Stimulated activated CD4-positive, alpha-beta T cell treated with anti-CD3 and anti-CD28 coated beads, Interleukin-12 subunit alpha, Interleukin-12 subunit beta, amount 100 ng/mL, for 24 hours (primary cell): ENCODE measurements at places on chromosomes 2 and 18.

DNA sequence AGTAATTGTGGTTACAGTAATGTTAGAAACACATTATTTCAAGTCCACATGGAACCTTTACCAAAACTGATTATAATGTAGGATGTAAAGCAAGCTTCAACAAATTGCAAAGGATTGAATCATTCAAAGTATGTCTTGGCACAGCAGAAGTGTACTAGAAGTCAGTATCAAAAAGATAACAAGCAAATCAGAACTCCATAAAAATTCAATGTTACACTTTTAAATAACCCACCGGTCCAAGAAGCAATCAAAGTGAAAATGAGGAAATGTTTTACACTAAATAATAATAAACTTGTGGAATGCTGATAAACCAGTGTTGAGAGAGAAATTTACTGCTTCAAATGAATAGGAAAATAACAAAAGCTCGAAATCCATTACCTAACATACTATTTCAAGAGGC lies 47.7 kb downstream of the TTC21B start:
- no peak for DNase-seq

DNA sequence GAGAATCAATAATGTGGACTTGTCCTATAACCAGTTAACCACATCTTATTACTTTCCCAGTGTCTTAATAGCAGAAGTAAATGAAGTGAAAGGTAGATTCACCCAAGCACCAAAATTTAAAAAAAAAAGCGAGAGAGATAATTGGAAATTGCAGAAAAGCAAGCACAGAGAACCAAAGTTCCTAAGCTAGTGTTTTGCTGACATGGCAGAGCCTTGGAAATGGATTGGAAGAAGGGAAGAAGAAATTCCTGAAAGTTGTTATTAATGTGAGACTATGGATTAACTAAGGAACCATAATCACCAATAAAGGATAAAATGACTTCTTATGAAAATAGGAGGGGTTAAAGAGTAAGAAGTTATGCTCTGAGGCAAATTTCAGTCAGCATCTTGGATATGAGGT lies 384.4 kb downstream of the GALNT13 start:
- DNase-seq = no peak

GRCh38 chr2:145546091-145546490 lies 1026.2 kb upstream of the ZEB2 start:
- DNase-seq = no peak

GRCh38 chr2:31337860-31338259 lies 76.7 kb downstream of the XDH start:
- DNase-seq = no peak

DNA sequence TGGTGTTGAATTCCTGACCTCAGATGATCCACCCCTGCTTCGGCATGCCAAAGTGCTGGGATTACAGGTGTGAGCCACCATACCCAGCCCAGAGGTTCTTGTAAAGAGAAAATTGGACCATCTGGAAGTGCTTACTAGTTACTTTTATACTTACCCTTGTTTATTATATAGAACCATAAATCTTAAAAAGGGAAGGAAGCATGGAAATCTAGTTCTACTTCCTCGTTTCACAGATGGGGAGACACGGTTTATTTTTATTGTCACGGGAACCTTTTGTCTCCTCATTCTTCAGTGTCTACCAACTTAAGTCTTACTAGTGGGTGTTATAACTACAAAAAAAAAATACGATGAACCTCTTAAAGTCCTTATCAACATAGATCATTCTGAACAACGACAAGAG lies 45.8 kb upstream of the PDK1 start:
- DNase-seq = no peak

DNA sequence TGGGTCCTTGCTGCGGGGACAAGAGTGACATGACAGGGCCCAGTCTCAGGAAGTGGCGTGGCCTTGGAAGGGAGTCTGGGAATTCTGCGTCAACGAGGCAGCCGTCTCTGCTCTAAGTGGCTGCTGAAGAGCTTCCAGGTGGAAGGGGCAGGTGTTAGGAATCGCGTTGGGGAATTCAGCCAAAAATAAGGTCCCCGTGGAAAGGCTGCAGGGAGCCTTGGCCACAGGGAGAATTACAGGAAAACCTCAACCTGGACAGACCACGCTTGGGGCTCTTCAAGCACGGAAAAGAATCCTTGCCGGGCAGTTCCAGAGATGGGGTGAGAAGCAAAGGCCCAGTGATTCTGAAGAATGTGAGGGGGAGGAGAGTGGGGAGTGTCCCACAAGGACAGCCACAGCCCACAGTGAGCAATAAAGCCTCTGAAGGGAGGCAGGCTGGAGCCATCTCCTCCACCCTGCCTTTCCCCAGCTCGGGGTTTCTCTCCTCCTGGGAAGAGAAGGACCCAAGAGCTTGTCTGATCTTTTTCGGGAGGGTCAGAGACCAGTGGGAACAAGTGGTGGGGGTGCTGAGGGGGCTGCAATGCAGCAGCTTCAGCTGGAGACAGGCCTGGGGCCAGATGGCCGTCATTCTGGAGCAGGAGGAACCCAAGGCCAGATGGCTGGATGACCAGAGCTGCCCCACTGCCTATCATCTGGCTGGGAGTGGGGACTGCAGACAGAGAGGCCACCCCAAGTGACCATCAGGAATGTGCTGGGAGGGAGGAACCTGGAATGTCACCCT lies 106.4 kb upstream of the SMAD2 start:
- no peak for DNase-seq

- no peak for DNase-seq
Measured at GRCh38 chr2:10344105-10345066, 41.7 kb downstream of the HPCAL1 start.

- no peak for DNase-seq
Measured at GRCh38 chr2:127857265-127857808, 618 bp downstream of the POLR2D start.

- DNase-seq = no peak
Measured at GRCh38 chr2:45728458-45728942, 77.0 kb downstream of the PRKCE start.

GRCh38 chr2:6748406-6749067 lies 117.2 kb downstream of the CMPK2 start:
- DNase-seq = no peak

- DNase-seq = no peak
Measured at GRCh38 chr2:45857275-45857609, 205.8 kb downstream of the PRKCE start.
